ENCODE measurements at places on chromosomes 7 and 10. TPM values are rescaled to one million over a fixed set of nuclear protein-coding genes. Genes with fewer than 3 reads are reported as not detected.

The LAMB1 gene
- total RNA-seq = not detected

The SPAG6 gene
- not detected for total RNA-seq

The NUDT13 gene
- 1.4 TPM for total RNA-seq

The MRPS33 gene
- total RNA-seq = 27.3 TPM

The CHCHD3 gene
- 30.3 TPM for total RNA-seq

The ERLIN1 gene
- total RNA-seq = 10.9 TPM

The HOXA5 gene
- total RNA-seq = not detected

The KCNIP2 gene
- 3.4 TPM for total RNA-seq

The AKR1D1 gene
- not detected for total RNA-seq

DNA sequence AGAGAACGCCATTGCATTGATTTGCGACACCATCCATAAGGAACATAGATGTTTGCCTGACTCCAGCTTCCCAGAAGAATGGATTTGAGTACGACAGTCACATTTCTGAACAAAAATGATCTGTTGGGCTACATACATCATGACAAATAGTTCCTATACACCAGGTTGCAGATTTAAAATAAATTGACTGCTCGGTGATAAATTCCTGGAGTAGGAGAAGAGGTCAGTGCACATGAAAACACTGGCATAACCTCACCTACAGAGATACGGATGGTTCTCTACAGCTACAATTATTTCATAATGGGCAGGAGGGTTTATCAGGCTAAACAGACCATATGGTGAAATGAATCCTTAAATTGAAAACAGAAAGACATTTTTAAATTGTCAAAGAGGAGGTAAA lies 316.5 kb upstream of the ADARB2 start:
- no peak for DNase-seq

DNA sequence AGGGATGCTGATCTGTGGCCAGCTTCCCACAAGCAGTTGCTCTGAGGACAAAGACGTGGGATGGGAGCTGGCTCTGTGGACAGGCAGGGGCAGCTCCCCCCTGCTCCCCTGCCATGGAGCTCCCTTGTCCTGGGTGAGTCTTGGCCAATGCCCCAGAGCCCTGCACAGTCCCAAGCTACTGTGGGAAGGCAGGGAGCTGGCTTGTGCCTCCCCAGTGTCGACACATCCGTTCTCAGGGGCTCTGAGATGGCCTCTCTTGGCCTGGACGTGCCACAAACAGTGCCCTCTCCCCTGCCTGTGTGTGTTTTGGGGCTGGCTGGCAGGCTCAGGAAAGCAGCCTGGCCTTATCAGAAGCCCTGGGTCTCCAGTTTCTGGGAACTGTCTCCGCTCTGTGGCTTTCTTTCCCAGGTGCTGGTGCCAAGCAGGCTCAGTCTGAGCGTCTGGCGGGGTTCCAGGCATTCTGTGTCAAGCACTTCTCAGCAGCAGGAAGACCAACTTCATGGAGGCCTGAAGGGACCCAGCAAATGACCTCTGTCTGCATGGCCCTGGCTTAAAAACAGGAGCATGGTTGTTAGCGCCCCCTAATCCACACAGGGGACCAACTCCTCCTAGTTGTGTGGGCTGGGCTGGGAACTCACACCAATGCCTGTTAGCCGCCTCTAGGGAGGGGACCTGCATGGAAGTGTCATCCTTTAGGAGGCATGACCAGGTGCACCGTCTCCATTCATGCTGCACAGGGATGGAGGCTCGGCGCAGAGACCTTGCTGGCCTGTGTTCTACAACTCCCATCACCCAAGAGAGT lies 375.2 kb downstream of the RPS24 start:
- no peak for DNase-seq

- no peak for DNase-seq
Observed at GRCh38 chr7:2929321-2930201, 85.5 kb upstream of the GNA12 start.

DNA sequence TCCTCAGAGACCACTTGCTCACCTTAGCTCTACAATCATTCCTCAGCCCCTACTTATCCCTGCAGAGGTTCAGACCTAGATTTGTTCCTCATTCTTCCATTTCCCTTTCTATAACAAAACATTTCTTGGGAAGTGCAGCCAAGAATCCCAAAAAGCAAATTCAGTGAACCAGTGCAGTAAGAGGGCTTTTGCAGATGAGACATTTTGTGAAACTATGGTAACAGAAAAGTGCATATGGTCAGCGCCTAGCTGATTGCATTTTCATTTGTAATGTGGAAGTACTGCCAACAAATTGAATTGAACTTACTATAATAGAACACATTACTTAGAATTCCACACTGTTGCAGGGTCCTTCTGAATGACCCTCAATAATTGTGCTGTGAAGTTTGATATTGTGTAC lies 18.6 kb downstream of the AGMO start:
- no peak for DNase-seq

GRCh38 chr10:60706146-60706545 lies 72.1 kb upstream of the CDK1 start:
- no peak for DNase-seq

GRCh38 chr10:116287906-116288501 lies 15.0 kb upstream of the GFRA1 start:
- DNase-seq = no peak

GRCh38 chr7:149245744-149246143 lies 6.3 kb downstream of the ZNF212 start:
- no peak for DNase-seq

DNA sequence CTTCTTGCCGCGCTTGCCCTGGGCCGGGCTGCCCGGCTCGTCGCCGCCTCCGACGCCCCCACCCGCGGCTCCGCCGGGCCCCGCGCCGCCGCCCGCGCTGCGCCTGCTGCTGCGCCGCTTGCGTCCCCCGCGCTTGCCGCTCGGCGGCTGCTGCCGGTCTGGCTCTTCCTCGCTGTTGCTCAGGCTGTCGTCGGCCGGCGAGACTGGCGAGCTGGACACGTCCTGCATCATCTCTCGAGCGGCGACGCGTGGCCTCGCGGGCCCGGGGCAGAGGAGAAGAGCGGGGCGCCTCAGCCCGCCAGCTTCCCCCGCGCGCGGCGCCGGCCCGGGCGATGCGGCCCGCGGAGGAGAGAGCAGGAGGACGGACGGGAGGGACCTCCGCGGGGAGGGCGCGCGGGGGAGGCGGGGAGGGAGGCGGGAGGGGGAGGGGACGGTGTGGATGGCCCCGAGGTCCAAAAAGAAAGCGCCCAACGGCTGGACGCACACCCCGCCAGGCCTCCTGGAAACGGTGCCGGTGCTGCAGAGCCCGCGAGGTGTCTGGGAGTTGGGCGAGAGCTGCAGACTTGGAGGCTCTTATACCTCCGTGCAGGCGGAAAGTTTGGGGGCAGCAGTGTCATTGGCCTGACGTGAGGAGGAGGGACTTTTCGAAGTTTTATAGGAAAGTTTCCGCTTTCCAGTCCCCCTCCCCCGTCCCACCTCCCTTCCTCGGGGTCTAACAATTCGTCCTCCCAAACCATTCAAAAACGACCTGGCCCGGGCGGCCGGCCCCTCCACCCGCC lies at the start of gene TWIST1:
Gene TWIST1, minus strand, starts transcription at position 546 of the 779 bp plus-strand sequence. Its CDS starts 315 bp downstream, at position 231.
- no peak for DNase-seq

GRCh38 chr7:29408841-29409243 lies 154.8 kb upstream of the PRR15 start:
- DNase-seq = peak; percentile 35

DNA sequence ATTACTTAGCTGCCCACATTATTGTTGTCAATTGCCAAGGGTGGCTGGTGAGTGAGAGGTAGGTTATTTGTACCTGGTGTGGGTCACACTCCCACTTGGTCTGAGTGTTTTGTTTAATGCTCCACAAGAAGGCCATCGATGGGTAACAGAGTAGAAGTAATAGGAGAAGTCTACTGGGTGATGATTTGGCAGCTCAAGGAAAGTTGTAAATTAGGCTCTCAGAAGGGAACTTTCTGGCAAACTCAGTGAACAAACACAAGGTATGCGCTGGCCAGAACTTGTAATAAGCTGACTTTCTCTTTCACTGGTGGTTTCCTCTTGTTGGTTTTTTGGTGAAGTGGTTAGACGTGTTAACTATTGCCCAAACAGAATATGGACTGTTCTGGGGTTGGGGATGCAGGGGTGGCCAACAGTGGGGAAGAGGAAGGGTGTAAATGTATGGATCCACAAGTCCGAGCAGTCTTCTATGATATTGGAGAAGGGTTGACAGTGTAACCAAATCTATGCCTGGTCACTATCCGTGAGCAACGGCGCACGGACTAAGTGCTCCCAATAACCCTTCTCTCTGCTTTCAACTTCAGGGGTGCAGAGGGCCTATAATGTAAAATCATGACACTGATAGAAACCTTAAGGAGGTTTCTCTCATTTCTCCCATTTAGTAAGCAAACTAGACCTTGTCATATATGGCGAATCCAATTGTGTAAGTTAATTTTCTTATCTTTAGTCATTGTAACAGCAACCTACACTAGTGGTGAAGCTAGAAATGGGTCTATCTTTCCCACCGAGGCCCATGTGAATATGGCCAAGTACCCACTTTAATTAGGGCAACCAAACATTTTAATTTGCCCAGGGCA lies 212.8 kb downstream of the PTEN start:
- DNase-seq = no peak

- no peak for DNase-seq
Observed at GRCh38 chr10:60872451-60872850, 71.5 kb downstream of the RHOBTB1 start.

DNA sequence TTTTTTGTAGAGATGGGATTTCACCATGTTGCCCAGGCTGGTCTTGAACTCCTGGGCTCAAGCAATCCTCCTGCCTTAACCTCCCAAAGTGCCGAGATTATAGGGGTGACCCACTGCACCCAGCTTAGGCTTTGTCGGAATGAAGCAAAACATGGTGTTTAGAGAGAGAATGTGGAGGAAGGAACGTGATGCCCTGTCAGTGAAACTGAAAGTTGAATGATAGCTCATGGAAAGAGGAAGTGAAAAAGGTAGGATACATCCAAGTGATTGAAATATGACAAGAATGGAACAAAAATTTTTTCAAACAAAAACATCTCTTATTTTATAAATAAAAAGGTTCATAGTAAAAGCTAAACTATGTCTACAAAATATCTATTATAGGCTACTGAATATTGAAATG lies 5.9 kb downstream of the AKAP9 start:
- DNase-seq = no peak

DNA sequence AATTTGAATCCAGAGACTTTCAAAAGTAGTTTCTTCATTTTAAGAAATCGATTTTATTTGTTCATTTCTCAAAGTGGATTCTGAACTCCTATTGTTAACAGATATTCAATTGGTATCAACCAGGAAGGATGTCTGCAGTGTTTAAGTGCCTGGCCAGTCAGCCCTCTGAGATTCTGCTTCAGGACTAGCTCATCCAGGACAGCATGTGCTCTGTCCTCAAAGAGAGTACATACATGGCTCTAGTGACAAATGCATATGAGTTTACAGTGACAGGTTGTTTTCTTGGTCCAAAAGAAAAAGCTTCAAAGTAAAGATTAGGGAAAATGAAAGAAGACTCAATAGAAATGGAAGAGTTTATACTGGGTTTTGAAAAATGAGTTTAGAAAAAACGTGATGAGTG lies 8.4 kb upstream of the PTN start:
- no peak for DNase-seq

- DNase-seq = no peak
Observed at GRCh38 chr7:2520761-2521290, 1.3 kb downstream of the LFNG start.

DNA sequence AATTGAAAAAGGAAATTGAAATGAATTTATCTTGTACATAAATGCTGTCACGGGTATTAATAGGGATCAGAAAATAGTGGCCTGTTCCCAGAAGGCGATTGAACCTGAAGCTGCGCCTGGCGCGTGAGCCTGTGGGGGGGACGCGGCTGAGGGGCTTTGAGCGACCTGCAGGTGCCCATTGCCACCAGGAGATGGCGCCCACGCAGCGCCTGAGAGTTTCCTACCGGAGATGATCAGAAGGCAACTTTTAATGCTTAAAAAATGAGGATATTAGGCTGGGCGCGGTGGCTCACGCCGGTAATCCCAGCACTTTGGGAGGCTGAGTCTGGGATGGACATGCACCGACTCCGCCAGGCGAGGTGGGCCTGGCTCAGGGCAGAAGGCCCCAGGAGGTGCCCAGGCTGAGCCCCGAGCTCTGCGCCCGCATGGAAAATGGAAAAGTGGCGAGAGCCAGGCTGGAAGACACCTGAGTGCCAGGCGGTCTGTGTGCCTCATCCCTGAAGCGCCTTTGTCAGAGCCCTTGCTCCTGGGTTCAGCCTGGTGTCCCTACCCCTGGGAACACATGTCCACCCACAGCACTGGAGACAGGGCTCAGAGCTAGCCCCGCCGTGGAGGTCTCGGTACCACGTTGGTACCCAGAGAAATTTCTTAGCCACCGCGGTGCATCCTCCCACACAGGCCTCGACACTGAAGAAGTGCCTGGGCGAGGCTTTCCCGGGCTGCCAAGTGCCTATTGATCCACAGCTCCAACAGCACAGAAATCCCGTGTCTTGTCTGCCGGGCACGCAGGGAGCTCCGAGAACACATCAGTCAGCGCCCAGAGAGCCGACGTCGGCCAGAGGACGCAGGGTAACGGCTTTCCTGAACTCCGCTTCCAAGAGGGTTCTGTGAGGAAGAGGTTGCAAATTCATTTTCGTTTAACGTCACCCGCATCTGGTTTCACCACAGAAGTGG lies 117.4 kb downstream of the INPP5A start:
- peak; percentile 44 for DNase-seq

GRCh38 chr7:151246102-151246850 lies 2.2 kb downstream of the SMARCD3 start:
- DNase-seq = no peak

- DNase-seq = no peak
Observed at GRCh38 chr10:28738200-28738599, 60.9 kb downstream of the BAMBI start.
